ENCODE measurements at places on chromosomes 3 and 15. TPM values are rescaled to one million over a fixed set of nuclear protein-coding genes. Genes with fewer than 3 reads are reported as not detected.

The TUSC7 gene
- not detected for total RNA-seq

DNA sequence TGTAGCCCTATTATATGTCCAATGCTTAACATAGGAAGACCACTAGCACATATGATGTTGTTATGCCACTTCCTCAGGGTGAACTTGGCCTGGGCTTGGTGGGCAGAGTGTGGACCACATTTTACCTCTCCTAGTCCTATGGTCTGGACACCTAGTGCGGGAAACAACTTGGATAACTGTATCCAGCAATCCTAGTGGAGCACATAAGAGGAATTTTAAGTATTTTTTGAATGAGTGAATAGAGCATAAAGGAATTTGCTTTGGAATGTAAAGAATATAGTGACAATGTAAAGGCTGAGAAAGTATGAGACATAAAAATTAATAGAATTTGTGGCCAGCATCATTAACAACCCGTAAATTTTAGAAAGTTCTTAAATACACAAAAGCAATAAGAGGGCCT lies 528.9 kb downstream of the IGSF11 start:
- no peak for DNase-seq
- no peak overlapping the region for H3K27ac ChIP-seq
- no peak overlapping the region for H3K4me3 ChIP-seq
- no peaks in the 10 kb centered on the region for H3K36me3 ChIP-seq
- H3K4me1 ChIP-seq = peaks cover 4% of the 10 kb centered on the region

- H3K27me3 ChIP-seq = no peaks in the 10 kb centered on the region
- H3K4me1 ChIP-seq = no peaks in the 10 kb centered on the region
- H3K27ac ChIP-seq = no peak overlapping the region
- peak; percentile 13 for DNase-seq
- H3K4me3 ChIP-seq = no peak overlapping the region
Measured at GRCh38 chr3:87260270-87260669, 16.1 kb downstream of the POU1F1 start.

DNA sequence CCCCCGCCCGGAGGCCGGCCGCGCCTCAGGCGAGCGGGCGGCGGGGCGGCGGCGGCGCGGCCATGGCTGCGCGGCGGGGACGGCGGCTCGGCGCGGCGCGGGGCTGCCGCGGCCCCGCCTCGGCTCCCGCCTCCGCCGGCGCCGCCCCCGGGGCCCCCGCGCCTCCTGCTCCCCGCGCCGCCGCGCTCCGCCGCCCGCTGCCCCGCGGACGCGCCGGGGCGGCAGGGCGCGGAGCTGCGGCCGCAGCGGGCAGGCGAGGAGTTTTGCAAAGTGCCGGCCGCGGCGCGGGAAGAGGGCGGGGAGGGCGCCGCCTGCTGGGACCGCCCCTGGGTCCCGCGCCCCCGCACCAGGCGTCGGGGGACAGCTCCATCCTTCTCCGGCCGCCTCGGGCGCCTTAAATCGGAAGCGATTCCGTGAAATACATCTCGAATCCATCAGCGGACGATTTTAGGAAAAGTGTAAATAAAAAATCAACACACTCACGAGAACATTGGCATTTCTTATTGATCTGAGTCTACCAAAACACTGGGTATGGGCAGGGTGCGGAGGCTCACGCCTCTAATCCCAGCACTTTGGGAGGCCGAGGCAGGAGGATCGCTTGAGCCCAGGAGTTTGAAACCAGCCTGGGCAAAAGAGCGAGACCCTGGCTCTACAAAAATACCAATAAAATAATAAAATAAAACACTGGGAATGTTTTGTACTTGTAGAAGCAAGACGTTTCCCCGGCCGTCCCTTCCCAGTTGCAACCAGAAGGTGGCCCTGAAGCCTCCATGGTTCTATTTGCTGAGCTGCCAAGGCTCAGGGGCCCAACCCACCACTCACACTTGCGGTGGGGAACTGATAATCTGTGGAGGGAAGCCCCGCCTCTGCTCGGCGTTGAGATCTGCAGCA lies 136.9 kb downstream of the NUP210 start:
- H3K36me3 ChIP-seq = no peaks in the 10 kb centered on the region
- peaks cover 19% of the 10 kb centered on the region for H3K27me3 ChIP-seq
- H3K4me1 ChIP-seq = no peaks in the 10 kb centered on the region

DNA sequence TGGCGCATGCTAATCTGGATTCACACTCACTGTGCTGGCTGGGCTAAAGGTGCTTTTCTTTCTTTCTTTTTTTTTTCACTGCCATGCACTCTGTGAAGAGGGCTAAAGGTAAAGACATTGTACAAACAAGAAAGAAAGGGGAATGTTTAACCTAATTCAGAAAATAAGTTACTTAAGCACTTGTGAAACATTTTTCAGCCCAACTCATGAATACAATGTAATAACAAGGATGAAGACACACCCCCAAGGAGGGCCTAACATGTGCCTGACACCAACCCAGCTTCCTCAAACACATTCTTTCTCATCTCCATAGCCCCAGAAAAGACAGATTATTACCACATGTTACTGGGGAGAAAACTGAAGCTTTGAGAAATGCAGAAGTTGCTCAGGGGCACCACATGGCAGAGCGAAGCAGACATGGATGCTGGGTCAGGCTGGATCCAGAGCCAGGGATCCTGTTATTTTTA lies 5.7 kb downstream of the STIMATE start:
- H3K4me3 ChIP-seq = no peak overlapping the region
- H3K27me3 ChIP-seq = no peaks in the 10 kb centered on the region
- no peaks in the 10 kb centered on the region for H3K36me3 ChIP-seq
- peak overlapping the region; percentile 65 for H3K27ac ChIP-seq

The NME9 gene
- total RNA-seq = 5.0 TPM

The SPATA16 gene
- total RNA-seq = not detected

DNA sequence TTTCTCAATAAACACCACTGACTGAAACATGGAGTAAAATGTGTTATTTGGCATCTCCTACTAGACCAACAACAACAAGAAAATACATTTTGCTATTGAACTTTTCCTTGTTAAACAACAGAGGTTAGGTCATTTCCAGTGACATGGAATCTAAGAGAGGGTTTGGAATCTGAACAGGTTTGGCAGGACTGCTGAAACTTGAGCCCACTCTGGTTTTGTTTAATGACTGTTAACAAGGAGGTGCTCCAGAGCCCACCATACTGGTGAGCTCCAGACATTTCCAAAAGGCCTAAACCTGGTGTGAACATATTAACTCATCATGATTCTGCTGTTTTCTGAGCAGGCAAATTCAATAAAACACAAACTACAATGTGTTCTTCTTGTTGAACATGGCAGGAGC lies 330.7 kb upstream of the TRIM42 start:
- no peaks in the 10 kb centered on the region for H3K27me3 ChIP-seq
- DNase-seq = no peak
- H3K4me3 ChIP-seq = no peak overlapping the region
- no peak overlapping the region for H3K27ac ChIP-seq
- H3K4me1 ChIP-seq = no peaks in the 10 kb centered on the region
- no peaks in the 10 kb centered on the region for H3K36me3 ChIP-seq
